ENCODE measurements at places on chromosomes 12 and 14. TPM values are rescaled to one million over a fixed set of nuclear protein-coding genes. Genes with fewer than 3 reads are reported as not detected.

The PRB4 gene
- total RNA-seq: not detected

The PTPN6 gene
- total RNA-seq: 457 TPM

GRCh38 chr12:53268630-53269562 lies 797 bp downstream of the ESPL1 start:
- peaks cover 14% of the 10 kb centered on the region for H3K4me1 ChIP-seq
- H3K27me3 ChIP-seq: no peaks in the 10 kb centered on the region
- peaks cover 9% of the 10 kb centered on the region for H3K36me3 ChIP-seq
- DNase-seq: no peak

DNA sequence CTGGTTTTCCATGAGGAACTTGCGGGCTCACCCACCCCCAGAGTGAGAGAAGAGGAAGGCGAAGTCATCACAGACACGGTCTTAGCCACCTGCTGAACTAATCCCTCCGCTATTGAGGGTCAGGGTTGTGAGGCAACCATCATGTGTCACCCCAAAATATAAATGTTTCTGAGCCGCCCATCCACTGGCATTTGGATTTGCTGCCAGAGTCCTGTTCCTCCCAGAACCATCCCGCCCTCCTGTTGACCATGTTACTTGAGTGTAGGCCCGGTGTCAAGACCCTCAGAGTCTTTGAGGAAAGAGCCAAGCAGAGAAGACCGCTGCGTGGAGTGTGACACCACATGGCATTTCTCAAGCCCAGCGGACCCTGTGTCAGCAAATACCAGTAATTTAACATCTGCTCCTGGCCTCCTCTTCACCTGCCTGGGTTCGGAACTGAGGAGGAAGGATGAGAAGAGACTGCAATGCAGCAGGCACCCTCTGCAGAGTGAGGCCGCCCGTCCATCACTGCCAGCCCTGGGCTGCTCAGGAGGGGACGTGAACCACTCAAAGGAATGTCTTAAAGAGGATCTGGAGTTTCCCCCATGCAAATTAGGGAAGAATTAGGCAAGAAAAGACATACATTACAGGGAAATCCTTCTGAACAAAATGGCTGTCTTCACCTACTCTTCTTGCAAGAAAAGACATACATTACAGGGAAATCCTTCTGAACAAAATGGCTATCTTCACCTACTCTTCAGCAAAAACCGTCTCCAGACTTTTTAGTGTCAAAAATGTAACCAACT lies 100.4 kb downstream of the FBXL14 start:
- H3K36me3 ChIP-seq: no peaks in the 10 kb centered on the region
- no peak for DNase-seq
- H3K27me3 ChIP-seq: no peaks in the 10 kb centered on the region
- H3K27ac ChIP-seq: no peak overlapping the region
- no peak overlapping the region for H3K4me3 ChIP-seq
